ENCODE measurements at places on chromosomes 13 and 19.
A peak's percentile ranks its signal among the peaks of the same experiment; 100 is the strongest.

DNA sequence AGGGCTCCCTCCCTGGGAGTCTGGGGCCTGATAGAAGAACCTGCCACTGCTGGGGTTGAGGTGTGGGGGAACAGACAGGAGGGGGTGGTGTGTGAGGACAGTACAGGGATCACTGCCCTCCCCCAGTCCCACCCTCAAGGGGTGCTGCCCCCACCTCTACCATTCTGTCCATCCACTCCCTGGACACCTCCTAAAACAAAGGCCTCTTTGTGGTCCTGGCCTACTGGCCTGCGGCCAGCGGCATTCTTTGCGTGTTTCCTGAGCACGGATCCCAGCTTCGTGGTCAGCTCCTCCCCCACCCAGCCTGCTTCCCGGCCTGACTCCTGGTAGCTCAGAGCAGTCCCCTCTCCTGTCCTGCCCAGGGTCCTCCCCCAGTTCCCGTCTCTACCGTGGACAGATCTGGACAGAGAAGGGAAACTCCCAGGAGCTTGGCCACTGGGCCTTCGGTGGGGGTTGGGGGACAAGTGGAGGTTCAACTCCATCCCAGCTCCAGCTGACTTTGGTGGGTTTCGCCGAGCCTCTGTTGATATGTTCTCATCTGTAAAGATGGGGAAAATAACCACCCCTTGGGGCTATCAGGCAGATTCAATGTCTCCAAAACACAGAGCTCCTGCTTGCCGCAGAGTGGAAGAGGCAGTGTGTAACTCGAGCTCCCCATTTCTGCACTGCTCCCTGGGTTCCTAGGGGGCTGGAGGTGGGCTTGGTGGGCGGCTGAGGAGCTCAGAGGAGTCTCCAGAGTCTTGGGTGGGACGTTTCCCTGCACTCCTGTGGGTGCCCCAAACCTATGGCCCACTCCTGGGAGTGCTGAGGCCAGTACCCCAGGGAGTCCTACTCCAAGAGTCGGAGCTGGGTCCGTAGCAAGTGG lies 48.7 kb downstream of the LYL1 start:
- no peak for DNase-seq

- DNase-seq: no peak
Observed at GRCh38 chr13:23134542-23134941, 46.2 kb upstream of the SGCG start.

DNA sequence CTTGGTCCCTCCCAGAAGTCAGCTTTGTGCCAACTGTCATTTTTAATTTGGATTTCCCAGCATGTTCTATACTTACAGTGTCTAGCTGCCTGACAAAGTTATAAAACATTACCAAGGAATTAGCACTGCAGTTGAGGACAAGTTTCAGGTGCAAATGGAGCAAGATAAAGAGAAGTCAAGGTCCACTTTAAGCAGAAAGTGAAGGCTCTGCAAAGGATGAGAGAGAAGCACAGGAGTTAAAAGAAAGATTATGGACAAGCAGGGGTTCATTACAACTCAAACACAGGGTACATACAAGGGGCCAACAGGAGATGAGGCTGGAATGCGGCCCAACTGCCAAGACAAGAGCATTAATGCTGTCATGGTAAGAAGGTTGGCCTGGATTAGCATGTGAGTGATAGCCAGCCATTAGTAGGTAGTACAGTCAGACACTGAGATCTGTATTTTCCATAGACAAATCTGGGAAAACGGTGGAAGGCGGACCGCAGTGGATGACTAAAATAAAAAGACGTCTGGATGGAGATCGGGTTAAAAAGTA lies 17.6 kb downstream of the UBL3 start:
- DNase-seq: no peak

DNA sequence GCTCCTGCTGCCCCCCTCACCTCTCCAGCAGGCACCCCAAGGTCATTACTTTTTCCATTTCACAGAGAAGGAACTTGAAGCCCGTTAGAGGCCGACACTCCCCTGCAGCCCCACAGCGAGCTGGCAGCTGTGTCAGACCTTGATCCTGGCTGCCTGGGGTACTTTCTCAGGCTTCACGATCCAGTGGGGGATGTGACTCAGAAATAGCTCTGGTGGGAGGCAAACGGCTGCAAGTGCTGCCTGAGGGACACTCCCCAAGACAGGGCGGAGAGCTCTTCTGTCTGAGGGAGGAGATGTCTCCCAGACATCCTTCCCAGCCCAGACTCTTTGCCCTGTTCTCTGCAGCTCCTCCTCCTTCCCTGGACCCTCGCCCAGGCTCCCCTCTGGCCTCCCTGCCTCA lies 4.8 kb downstream of the TSKS start:
- no peak for DNase-seq

- DNase-seq: no peak
Observed at GRCh38 chr19:51755571-51755970, 3.9 kb upstream of the FPR1 start.

- DNase-seq: no peak
Observed at GRCh38 chr13:80473695-80474094, 132.8 kb upstream of the SPRY2 start.

DNA sequence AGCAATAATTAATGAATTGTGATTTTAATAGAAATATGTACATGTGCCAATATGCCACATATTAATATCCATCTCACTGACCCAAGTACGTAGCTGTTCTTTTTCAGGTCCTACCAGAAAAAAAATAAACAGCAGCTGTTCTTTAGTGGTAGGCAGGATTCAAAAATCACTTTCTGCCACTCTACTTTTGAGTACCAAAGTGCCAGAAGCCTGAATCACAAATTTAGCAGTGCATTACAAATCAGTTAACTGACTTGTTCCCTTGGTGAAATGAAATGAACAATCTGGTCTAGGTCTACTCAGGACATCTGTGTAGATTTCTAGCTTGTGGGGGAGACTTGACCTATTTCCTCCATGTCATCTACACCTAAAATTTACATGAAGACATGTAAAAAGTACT lies 775.5 kb upstream of the GPC6 start:
- DNase-seq: no peak

- DNase-seq: no peak
Observed at GRCh38 chr19:45130888-45131615, 29.7 kb downstream of the NKPD1 start.

GRCh38 chr19:31390711-31391110 lies 41.5 kb upstream of the TSHZ3 start:
- DNase-seq: no peak

DNA sequence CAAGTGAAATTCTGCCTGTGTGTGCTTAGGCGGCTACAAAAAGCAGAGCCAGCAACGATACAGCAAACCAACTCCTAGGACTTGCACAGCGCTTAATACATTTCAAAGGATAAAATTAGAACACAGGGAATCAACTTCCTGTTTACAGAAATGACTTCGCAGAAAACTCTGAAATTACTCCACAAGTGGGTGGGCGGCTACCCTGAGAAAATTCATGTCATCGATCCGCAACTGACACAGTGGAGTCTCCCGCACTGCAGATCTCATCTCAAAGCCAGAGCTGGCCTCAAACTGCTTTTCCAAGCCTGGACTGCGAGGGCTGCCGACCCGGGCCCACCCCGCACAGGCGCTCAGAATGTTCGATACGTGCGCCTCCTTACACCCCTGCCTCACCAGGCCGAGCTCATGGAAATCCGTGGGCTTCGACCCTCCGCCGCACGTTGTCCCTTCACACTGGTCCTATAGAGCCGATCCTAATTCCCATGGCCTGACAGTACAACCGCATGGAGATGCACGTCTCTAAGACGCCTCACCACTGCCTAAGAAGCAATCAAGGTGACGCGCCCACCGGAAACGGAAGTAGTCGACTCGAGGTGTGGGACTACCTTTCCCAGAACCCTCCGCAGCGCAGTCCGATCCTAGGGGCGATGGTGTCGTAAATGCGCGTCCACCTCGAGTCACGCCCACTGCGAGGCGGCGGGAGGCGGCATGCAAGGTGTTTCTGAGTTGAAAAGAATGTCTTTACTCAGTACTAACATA lies at the start of gene ZNF229:
Gene ZNF229 (minus strand): TSS at position 557 of the 759 bp plus-strand sequence. CDS start 5,625 bp downstream, outside the sequence.
- peak; percentile 91 for DNase-seq

- no peak for DNase-seq
Observed at GRCh38 chr13:100512422-100512821, 76.2 kb downstream of the GGACT start.

GRCh38 chr13:99777873-99778272 lies 193.7 kb downstream of the ZIC5 start:
- no peak for DNase-seq

DNA sequence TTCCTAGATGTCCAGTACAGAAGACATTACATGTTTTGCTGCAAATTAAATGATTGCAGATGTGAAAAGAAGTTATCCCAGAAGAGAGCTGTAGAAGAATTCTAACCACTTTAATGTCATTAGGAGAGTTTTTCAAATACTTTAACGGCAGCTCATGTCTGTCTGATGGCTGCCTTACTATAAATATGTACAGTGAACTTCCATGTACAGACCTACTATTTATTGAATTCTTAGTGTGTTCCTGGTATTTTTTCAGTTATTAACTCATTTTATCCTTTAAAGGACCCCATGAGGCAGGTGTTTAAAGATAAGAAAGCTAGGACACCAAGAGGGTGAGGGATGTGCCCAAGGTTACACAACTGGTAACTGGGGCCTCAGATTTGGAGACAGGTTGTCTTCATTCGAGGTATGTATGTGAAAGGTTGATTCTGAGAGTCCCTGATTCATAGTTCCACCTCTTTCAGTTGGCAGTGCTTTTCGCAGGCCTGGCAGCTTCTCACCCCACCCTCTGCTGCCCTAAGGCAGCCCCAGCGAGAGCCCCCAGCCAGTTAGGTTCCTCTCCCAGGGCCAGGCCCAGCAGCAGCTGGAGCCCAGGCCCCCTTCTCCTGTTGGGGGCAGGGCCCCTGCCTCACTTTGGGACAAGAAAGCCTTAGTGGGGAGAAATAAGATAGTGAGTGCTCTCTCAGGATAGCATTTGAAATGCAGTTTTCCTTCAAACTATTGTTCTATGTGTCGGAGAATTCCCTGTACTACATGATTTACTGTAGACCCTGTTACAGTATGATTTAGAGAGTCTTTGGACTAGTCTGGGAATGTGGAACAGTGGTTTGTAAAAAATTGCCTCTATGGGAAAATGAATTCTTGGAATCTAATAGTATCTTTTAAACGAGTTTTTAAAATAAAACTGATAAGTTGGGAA lies 67.7 kb upstream of the TEX29 start:
- no peak for DNase-seq

- no peak for DNase-seq
Observed at GRCh38 chr19:11464333-11465265, 16.2 kb downstream of the ELAVL3 start.

DNA sequence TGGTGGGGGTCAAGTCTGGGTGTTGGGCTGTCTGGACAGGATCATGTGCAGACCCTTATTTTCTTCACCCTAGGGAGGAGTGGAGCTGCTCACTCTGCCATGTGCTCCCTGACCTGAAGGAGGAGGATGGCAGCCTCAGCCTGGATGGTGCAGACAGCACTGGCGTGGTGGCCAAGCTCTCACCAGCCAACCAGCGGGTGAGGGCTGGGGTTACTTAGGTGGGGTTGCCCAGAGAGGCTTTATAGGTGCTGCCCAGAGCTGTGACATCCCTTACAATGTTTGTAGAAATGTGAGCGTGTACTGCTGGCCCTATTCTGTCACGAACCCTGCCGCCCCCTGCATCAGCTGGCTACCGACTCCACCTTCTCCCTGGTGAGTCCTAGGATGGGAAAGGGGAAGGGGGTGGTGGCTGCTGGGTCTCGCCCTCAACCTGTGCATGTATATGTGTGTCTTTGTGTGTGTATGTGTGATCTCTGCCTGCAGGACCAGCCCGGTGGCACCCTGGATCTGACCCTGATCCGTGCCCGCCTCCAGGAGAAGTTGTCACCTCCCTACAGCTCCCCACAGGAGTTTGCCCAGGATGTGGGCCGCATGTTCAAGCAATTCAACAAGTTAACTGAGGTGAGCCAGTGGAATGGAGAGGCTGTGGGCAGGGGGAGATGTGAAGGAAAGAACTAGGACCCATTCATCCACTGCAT lies 5.1 kb downstream of the CHMP2A start:
- no peak for DNase-seq

DNA sequence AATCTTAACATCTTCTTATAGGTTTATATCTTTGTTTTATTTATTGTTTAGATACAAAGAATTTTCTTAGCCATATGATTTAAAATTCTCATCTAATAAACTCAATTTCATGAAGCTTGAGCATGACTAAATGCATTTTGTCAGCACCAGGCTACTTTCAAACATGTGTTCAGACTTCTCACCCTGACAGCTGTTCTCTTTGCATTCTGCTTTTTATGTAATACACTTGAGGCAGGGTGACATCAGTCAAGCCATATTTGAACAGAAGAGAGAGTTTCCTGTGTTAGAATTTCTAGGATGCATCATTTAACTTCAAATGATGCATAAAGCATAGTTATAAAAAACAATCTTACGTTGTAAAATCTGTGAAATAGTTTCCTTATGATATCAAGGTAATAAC lies 1295.1 kb upstream of the PCDH20 start:
- DNase-seq: no peak

GRCh38 chr19:2668175-2668763 lies 34.2 kb downstream of the GNG7 start:
- DNase-seq: no peak

- no peak for DNase-seq
Observed at GRCh38 chr19:1663852-1664251, 11.4 kb upstream of the TCF3 start.

- peak; percentile 2 for DNase-seq
Observed at GRCh38 chr13:35789335-35790165, 313.1 kb upstream of the MAB21L1 start.

DNA sequence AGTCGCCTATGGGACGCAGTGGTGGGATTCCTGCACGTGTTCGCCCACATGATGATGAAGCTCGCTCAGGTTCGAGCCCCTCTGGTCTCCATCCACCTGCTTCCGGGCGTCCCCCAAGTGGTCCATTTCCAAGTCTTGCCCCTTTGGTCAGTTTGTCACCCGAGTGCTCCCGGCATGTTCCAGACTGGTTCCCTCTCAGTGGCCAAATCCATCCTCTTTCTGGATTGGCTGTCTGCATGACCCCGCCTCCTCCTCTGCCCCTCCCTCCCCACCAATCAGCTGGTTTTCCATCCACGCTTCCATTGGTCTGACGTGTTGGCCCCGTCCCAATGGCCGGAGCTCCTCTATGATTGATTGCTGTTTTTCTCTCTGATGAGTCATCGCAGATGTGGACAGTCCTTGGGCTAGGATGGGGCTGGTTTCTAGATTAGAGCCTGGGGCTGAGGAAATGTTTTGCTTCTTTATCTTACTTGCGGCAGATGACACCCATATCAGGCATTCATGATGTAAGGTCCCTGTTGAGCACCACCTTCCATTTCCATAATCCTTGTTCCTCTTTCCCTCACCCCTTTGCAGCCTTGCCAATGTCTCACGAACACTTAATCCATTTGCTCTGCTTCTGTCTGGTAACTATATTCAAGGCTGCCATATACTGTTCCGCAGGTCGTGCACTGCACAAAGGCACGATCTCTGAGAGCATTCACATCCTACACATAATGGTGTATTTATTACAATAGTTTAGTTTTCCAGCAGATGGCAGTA lies 73.8 kb downstream of the MAP4K1 start:
- no peak for DNase-seq

GRCh38 chr19:34662919-34663318 lies 14.0 kb downstream of the SCGB2B2 start:
- DNase-seq: no peak

GRCh38 chr13:83453723-83454122 lies 428.6 kb downstream of the SLITRK1 start:
- no peak for DNase-seq

GRCh38 chr19:3034656-3035541 lies 5.8 kb upstream of the TLE2 start:
- DNase-seq: peak; percentile 42

GRCh38 chr19:48325265-48325910 lies at the start of gene EMP3:
EMP3 (plus strand) TSS chr19:48325552; CDS start chr19:48326845, 1,293 bp downstream.
- DNase-seq: peak; percentile 62
